Stimulated activated naive B cell treated with anti-CD40 and anti-IgM and Interleukin-4, amounts not matched to agents 10 μg/mL and 1 μg/mL and 100 μg/mL, for 72 hours (primary cell): ENCODE measurements at places on chromosomes 11 and 22.

DNA sequence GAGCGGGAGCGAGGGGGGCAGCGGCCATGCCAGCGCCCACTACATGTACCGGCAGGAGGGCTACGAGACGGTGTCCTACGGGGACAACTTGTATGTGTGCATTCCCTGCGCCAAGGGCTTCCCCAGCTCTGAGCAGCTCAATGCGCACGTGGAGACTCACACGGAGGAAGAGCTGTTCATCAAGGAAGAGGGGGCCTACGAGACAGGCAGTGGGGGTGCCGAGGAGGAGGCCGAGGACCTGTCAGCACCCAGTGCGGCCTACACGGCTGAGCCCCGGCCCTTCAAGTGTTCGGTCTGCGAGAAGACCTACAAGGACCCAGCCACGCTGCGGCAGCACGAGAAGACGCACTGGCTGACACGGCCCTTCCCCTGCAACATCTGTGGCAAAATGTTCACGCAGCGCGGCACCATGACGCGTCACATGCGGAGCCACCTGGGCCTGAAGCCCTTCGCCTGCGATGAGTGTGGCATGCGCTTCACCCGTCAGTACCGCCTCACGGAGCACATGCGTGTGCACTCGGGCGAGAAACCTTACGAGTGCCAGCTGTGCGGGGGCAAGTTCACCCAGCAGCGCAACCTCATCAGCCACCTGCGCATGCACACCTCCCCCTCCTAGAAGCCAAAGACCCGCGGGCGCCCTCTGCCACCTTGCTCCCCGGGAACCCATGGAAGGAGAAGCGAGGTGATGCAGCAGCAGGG, 20.9 kb upstream of the TMEM191C start:
- no peak for DNase-seq

DNA sequence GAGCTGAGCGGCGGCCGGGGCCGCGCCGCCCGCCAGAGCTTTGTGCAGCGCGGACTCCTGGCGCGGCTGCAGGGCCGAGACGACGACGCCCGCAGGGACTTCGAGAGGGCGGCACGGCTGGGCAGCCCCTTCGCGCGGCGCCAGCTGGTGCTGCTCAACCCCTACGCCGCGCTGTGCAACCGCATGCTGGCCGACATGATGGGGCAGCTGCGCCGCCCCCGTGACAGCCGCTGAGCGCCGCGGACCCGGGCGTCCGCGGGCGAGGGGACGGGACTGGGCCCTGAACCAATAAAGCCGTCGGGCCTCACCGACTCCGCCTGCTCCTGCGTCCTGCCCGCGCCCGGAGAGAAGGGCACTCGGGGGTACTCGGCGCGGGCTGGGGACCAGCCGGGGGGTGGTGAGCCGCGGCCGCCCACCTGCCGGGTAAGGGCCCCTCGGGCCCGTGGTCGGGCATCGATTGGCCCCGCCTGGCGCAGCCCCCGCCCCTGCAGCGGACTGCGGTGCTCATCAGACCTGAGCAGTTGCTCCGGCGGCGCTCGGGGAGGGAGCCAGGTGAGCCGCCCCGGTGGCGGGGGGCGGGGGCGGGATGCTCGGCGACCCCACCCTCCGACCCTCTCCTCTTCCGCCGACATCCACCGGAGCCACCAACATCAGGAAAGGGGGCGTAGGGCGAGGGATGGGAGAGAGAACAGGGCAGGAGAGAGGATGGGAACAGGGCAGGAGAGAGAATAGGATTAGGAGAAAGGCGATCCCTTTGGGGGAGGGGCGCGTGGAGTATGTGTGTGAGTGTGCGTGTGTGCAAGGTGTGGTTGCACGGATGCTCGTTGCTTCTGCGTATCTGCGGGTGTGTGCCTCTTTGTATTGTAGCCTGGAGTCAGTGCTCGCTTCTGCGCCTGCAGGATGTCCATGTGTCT, at the start of gene TMEM25:
TMEM25 (plus strand) TSS at position 510 of the 914 bp plus-strand sequence. CDS start 610 bp downstream, outside the sequence.
- DNase-seq: peak; percentile 60

DNA sequence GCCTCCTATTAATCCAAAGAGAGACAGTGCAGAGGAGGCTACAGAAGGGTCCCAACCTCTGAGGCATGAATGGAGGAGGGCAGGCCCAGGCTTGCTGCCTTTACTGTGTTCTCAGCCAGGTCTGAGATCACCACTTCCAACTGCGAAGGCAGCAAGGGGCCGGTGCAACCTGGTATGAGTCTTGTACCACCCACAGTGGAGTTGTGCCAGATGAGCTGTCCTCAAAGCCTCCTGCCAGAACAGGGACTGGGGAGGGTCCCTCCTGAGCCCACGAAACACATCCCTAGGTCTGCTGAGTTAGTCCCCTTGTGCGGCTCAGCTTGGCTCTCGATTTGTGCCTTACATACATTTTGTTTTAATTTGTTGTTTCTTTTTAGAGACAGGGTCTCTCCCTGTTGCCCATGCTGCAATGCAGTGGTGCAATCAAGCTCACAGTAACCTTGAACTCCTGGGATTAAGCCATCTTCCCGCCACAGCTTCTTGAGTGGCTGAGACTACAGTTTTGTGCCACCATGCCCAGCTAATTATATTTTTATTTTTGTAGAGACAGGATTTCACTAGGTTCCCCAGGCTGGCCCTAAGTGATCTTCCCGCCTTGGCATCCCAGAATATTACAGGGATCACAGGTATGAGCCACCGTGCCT, 9.3 kb downstream of the MIF start:
- DNase-seq: no peak

DNA sequence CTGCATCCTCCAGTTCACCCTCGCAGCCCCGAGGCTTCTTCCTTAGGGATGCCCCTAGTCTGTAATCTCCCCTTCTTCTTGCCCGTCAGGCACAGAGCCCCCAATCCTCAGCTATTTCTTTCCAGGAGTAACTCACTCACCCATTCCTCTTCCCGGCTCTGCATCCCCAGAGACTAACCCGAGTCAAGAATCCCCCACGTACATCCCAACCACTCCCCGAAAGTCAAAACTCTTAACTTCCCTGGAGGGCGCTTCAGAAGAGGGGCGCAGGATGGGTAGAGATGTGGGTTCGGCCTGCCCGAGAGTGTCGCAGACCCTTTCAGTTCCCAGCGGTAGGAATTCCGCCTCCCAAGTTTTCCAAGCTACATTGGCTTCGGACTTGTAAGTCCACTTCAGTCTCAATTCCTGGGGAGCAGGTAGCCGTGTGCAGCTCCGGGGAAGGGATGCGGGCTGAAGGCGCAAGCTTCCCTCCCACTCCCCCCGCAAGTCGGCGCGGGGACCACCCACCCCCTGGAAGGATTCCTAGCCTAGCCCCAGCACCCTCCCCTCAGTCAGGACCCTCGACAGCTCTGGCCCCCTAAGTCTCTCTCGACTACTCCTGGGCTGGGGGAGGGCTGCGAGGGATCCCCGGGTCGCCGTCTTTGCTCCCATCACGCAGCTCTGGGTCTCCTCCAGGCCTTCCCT, 871 bp downstream of the BDNF start:
- no peak for DNase-seq

DNA sequence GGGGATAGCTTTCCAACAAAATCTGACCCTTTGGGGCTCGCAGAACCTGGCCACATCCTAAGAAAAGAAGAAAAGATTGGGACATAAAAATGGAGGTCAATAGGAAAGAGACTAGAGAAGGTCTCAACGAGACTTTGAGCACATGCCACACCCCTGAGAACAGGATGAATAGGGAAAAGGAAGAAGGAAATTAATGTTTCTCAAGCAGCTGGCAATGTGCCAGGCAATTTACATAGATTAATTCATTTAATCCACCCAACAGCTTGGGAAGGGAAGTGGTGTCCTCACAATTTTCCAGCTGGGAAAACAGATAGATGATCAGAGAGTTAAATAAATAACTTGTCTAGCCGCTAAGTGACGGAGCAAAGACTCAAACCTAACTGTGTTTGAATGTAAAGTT, 50.7 kb downstream of the PAMR1 start:
- no peak for DNase-seq

DNA sequence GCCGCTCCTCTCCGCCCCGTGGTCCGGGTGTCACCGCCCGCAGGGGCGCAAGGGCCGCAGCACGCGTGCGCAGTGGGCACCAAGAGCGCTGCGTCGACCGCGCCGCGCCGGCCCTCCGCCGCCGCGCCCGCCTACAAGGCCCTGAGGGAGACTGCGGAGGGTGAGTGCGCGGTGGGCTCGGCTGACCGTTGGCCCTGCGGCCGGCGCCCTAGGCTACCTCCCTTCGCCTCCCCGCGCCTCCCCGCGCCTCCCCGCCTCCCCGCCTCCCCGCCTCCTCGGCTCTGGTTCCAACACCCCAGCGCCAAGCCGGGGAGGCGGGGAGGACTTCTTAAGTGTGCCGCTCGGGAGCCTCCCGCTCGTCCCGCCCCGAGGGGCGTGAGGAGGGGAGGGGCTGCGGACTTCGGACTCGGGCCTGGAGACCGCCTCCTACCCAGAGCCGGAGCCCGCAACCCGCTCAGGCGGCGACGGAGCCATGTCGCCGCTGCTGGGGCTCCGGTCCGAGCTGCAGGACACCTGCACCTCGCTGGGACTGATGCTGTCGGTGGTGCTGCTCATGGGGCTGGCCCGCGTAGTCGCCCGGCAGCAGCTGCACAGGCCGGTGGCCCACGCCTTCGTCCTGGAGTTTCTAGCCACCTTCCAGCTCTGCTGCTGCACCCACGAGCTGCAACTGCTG, at the start of gene AQP11:
AQP11 (plus strand) TSS at position 433 of the 673 bp plus-strand sequence; CDS start at position 473, 40 bp downstream.
- peak; percentile 78 for DNase-seq

DNA sequence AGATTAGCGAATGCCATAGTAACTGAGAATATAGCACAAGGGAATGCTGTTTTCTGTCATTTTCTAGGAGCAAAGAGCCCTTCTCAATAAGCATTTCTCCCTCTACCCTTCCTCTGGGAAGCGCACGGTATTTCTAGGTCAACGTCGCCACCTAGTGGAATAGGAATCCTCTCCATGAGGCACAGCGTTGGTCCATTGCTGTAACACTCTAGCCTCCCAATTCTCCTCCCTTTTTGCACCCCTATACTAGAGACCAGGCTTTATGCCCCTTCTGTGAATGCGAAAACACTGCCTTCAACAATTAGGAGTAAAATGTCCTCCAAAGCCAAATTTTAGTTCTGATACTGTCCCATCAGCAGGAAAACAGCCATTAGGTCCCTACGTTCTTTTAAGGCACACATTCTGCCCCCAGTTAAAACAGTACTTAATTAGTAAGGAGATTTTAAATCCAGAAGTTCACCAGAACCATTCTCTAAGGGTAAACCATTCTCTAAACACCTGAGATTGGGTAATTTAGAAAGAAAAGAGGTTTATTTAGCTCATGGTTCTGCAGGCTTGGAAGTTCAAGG, 12.8 kb upstream of the HYLS1 start:
- DNase-seq: no peak

GRCh38 chr11:120441592-120441991, 70.0 kb upstream of the GRIK4 start:
- DNase-seq: no peak

GRCh38 chr11:32256466-32256865, 165.6 kb downstream of the RCN1 start:
- no peak for DNase-seq

GRCh38 chr11:131037873-131038272, 121.6 kb upstream of the SNX19 start:
- DNase-seq: no peak

GRCh38 chr11:20026629-20027555, 133.4 kb downstream of the DBX1 start:
- DNase-seq: no peak

GRCh38 chr11:67428052-67429001, at the start of gene RPS6KB2:
TSS of gene RPS6KB2 (plus strand) at chr11:67428494. CDS start at chr11:67428546, 52 bp downstream.
- DNase-seq: peak; percentile 98

- peak; percentile 92 for DNase-seq
Observed at GRCh38 chr11:60455531-60456042, at the start of gene MS4A1. TSS of gene MS4A1 (plus strand) at chr11:60455847. CDS start at chr11:60462375, 6,528 bp downstream.

DNA sequence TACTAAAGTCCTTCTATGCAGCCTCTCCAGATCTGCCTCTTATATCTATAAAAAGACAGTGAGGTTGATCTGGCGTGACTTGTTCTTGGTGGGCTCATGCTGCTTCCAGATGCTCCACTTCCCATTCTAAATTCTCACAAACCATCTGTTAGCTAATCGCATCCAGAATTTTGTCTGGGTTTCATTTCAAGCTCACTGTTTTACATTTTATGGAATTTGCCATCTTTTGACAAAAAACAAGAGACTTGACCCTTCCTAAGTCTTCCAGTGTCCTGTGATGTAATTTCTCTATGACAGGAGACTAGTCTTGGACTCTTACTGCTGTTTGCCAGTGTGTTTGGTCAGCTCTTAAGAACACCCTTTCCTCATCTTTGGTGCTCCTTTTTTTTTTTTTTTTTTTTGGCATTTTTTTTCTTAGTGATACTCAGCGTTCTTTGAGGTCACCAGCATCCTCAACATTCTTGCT, 23.0 kb downstream of the CRKL start:
- DNase-seq: no peak

DNA sequence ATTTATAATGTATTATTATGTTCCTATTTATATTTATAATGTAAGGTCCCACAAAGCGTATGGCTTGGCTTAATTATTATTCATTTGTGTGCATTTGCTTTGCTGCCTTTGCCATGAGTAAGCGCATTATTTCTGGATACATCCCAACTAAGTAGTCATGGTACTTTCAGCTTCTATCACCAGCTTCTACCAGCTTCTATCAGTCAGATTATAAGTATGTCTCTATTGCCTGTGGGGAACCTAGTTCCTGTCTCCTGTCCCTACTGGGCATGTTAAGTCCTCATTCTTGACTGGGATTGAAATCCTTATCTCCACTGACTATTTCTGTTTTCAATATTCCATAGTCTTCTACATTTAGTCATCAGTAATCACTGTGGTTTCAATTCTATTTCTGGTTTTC, 33.5 kb upstream of the OR10W1 start:
- no peak for DNase-seq

- peak; percentile 48 for DNase-seq
Observed at GRCh38 chr22:50498322-50498890, 9.1 kb downstream of the LMF2 start.

DNA sequence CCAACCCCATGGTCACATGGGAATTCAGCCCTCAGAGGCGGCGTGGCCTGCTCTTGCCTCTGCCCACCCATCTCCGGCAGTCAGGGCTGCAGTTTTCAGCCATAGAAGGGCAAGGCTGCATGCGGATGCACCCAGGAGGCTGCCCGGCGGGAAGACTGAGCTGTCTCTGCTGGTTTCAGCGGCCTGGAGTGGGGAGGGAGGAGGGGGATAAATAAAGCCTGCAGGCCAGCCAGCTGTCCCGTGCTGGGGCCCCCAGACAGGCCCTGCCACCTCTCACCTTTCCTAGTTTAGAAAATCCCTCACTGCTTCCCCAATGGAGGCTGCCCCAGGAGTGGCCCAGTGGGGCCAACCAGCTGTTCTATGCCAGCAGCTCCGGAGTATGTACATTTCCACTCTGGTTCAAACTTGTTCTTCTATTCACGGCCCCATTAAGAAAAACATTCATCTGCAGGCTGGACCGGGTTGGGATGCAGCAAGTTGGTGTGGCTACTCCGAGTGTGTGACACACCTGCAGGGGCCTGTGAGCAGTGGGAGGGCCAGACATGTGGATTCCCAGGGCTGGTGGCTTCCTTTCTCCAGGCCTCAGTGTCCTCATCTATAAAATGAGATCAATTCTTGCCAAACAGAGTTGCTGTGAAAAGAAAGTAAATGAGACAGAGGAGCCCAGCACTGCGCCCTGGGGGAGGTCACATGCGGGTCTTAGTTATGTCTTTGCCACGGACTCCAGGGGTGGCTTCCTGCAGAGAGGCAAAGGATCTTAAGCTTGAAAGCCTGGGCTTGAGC, 5.0 kb downstream of the MICALL1 start:
- DNase-seq: no peak

- no peak for DNase-seq
Observed at GRCh38 chr22:42586381-42586780, 28.3 kb downstream of the POLDIP3 start.
